ENCODE measurements at places on chromosomes 16 and 17.

DNA sequence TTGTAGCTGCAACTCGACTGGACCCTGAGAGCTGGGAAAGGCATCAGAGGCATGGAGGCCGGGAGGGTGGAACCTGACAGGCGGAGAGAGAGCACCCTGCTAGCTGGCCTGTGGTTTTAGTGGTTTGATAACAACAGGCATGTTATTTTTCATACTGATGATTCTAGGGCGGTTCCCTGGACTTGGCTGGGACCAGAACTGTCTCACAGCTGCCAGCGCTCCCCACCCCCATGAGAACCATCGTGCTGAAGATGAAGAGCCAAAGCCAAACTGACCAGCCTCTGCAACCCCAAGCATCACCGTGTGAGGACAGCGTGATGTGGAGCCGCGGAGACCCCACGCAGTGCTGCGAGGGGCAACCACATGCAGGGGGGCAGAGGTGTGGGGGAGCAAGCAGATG lies 28.5 kb downstream of the MXRA7 start:
- no peak for DNase-seq

GRCh38 chr17:68498479-68499326 lies 13.5 kb upstream of the PRKAR1A start:
- no peak for DNase-seq

- no peak for DNase-seq
Measured at GRCh38 chr17:30225919-30226553, 9.5 kb downstream of the SLC6A4 start.

DNA sequence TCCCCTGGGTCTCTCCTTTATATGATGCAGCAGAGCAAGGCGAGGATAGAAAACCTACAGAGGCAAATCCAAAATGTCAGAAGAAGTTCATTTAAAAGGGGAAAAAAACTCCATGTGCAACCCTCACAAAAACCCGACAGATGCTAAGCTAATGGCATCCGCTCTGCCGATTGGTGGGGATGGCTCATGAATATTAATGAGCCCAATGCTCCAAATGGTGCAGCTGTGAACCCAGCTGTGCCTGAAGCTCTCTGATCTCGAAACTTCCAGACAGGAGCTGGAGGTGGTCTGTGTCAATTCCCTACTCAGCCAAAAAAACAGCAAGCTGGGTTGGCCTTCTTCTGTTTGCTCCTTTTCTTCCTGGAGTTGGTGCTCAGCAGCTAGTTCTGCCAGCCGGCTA lies 15.5 kb downstream of the SNX11 start:
- no peak for DNase-seq

GRCh38 chr17:1650731-1651558 lies 1.3 kb upstream of the RILP start:
- no peak for DNase-seq

- peak; percentile 61 for DNase-seq
Measured at GRCh38 chr17:69696650-69697049, 282.2 kb downstream of the MAP2K6 start.

DNA sequence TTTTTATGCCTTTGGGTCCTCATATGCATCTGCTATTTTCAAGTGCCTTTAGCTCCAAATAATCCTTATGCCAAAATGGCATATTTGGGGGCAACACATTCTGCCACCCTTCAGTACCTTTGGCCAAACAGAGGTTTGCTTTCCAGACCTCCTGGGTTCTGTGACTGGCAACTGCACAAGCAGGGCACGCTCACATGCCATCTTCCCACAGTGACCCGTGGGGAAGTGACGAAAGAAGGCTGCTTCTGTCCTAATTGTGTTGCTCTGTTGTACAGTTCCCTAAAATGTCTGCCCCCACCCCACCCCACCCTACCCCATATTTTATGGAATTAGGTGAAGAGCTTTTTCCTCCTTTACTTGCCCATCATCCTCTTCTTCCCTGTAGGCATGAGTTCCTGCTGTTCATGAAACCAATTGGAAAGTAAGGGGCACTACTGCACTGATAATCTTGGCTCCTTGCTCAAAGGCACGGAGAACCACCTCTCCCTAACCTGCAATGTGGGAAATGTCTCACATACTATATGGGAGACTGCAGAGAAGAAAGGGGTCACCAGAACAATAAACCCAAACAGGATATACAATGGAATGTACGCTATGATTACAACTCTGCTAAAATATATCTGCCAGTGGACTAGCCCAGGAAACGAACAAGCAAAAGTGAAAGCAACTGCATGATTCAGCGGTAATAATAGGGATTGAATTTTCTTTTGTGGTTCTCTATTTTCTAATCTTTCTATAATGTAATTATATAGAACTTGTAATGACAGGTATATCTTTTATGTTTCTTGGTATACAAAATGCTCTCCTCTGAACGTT lies 3.3 kb upstream of the SLFN12L start:
- DNase-seq, result peak; percentile 16

- no peak for DNase-seq
Measured at GRCh38 chr17:4678448-4679026, 25.4 kb downstream of the PELP1 start.

- DNase-seq, result no peak
Measured at GRCh38 chr16:17135439-17135838, 335.3 kb downstream of the XYLT1 start.

- DNase-seq, result no peak
Measured at GRCh38 chr17:43549496-43549895, 3.4 kb upstream of the ETV4 start.

DNA sequence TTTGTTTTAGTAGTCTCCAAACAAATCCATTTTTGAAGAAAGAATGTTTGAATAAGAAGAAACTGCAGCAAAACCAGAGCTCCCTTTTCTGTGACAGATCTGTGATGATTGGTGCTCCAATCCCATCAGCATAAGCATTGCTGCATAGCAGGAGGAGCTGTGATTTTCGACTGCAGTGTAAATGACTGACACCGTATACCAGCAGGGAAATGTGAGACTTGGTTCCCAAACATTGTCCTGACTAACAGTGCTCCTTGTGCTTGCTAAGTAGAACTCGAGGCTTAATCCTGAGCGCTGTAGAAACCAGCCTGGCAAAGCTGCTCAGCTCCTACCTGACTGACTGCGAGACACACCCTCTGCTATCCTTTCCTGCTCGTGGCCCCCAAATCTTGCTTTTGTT lies 57.2 kb downstream of the NUP93 start:
- no peak for DNase-seq

- DNase-seq, result no peak
Measured at GRCh38 chr16:55044201-55044975, 113.7 kb downstream of the IRX5 start.

Data from muscle of arm (tissue), 14 donors.